Hematopoietic multipotent progenitor cell treated with erythropoietin and hydrocortisone succinate and interleukin-3 and kit ligand, for 4 days (in vitro differentiated cells): ENCODE measurements at places on chromosomes 1 and 21.

GRCh38 chr1:84698151-84699110, 8.2 kb upstream of the SSX2IP start:
- DNase-seq: no peak

- DNase-seq: peak; percentile 49
These were observed 37.3 kb downstream of the PTAFR start for GRCh38 chr1:28139025-28139712.

- DNase-seq: no peak
These were observed 74.4 kb upstream of the TMPRSS2 start for GRCh38 chr21:41582298-41582840.

DNA sequence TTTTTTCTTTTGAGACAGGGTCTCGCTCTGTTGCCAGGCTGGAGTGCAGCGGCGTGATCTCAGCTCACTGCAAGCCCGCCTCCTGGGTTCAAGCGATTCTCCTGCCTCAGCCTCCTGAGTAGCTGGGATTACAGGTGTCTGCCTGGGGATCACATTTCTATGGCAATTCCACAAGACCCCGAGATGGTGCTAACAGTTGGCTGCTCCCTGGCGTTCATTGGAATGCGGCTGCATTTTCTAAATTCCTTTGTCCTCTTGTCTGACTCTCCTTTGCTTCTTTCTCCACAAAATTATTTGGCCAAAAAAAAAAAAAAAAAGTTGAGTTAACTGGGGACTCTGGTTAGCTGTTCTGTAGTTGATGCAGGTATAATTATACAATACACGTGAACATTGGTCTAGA, 176.4 kb downstream of the ETS2 start:
- DNase-seq: no peak

DNA sequence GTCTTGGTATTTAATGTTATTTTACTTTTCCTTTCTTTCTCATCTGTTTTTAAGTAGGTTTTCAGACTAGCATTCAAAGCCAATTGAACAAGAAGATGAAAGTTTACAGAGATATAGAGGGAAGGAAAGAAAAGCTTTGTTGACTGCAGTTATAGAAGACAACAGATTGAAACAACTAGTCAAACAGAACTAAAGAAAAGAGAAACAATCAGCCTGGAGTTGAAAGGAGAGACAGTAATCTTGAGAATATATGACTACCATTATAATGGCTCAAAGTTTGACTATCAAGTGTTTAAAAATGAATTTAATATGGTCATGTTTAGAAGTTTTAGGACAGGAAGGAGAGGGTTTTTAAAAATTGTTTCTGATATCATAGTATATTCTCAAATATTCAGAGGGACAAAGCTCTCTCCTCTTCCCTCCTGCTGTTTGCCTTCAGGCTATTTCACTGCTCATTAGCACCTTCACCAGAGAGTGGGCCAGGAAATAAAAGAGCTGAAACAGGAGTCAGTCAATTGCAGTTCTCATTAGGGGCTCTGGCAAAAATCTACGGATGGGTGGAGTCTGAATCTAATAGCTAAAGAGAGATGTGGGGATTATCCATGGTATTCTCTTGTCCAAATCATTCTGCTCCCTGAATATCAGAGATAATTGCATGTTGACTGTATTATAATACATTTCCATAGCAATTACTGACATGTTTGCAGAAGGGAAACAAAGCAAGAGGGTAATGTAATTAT, 577.8 kb downstream of the BRINP3 start:
- DNase-seq: no peak

DNA sequence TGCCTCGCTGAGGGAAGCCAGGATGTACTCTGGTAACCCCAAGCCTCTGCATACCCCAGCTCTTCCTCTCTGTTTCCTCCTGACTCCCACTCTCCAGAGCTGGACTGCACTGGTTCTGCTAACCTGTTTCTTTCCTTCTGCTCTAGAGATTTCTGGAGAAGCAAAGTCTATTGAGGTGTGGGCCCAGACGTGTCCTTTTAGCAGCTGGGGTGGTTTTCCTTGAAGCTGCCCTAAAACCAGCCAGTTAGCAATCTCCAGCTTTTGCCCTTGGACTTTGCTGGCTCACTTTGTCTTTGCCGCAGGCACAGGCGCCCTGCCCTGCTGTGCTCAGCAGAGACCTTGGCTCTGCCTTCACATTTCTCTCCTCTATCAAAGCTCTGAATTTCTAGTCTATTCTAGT, 171.8 kb upstream of the IVNS1ABP start:
- DNase-seq: no peak
